ENCODE measurements at places on chromosomes 7 and 10.

- no peak for DNase-seq
Observed at GRCh38 chr7:106840342-106840741, 24.7 kb upstream of the PIK3CG start.

- no peak for DNase-seq
Observed at GRCh38 chr7:48144291-48144768, 26.9 kb upstream of the ABCA13 start.

GRCh38 chr10:12709521-12709963, 292.0 kb downstream of the CCDC3 start:
- DNase-seq, result no peak

GRCh38 chr10:69421611-69422308, 5.0 kb upstream of the TACR2 start:
- no peak for DNase-seq

DNA sequence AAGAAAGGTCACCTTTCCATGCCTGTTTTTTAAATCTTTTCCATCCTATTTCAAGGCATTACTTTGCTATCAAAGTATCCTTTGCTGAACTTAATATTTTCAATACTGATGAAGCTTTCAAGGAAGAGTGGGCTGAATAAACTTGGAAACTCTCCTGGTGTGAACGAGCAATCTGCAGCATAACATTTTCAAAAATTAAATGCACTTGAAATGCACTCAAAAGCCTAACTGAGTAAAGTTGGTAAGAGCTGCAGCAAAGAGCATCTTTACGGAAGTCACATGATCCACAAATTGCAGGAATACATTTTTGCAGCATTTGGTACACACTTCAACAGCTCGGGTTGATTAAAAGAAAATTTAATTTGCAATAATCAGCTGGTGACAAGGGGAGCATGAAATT, 367.3 kb downstream of the PHTF2 start:
- DNase-seq, result no peak

DNA sequence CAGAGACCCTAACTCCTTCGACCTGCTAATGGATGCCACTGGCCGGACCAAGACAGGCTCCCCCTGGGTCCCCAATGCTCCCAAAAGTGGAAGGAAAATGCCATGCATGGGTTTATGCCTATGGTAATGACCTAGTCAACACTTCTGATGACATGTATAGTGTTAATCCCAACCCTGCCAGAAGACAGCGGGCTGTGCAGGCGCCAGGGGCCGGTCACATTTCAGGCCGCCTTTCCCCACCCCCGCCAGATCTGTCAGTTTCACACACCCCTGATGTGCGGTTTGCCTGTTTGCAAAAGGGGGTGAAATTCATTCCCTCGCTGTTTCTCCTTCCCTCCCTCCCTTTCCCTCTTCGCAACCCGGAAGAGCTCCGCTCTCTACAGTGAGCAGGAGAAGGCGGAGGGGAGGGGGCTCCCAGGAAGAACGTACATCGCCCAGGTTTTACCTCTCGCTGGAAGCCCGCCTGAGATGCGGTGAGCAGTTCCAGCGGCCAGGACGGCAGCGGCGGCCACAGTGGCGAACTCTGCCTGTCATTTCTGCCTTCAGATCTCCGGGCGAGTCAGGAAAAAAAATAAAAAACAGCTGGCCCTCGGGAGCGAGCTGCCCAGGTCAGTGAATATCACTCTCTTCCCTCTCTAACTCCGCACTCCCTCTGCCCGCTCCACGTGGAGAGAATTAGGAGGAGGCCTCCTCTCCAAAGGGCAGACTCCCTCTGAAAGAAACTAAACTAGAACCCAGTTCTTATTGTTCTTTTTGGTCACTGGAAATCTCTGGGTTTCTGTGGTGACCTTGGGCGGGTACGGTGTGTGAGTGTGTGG, 9.4 kb upstream of the GATA3 start:
- DNase-seq, result no peak

DNA sequence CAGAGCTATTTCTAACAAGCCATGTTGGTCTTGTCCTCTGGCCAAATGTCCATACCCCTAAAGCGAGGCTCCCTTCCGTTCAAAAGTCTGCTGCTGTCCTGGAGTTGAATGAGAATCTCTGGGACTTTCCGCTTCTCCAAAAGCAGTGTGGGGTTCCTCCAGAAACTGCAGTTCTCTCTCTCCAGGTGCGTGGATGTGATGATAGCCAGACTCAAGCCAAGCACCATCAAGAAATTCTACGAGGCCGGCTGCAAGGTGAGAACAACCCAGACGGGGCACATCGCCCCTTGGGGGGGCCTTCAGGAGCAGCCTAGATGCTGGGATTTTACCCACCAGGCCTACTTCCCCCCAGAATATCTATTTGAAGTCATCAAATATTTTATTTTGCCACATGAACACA, 26.5 kb downstream of the BTBD16 start:
- DNase-seq, result no peak

DNA sequence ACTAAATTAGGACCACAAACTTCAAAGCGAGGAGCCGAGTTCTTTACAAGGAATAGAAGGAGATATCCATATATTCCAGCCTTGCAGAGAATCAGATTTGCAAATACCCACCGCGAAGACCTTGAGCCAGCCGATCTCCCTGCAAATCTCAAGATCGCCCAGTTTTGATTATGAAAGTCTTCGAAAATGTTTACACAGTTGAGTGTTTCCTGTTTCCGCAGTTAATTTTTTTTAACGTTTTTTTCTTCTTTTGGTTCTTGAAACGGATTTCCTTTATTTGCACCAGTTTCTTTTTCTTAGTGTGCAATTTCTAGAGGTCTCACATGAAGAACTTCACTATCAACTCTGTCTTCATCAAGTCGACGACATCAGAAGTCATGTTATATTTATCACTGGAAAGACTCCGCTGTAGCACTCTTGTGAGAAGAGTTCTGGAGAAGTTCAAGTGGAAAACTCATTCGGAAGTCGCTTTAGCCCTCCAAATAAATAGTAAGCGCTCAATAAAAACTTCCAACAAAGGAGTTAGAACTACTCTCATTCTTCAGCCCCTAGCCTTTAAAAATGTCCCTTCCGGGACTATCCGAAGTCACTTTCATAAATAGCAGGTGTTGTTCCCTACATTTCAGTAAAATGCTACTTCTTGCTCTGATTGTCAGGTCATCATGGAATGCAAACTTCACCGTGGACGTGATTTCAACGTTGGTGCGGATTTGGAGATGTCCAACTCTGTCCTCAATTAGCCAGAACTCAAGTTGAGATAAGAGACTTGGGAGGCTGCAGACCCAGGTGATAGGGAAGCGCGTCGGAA, 11.9 kb upstream of the SPAG6 start:
- DNase-seq, result no peak

- no peak for DNase-seq
Observed at GRCh38 chr10:88664142-88664541, at the start of gene LIPF. Gene LIPF (plus strand): TSS chr10:88664442. CDS start chr10:88667298, 2,856 bp downstream.

- no peak for DNase-seq
Observed at GRCh38 chr10:125217990-125218675, 57.8 kb upstream of the CTBP2 start.

DNA sequence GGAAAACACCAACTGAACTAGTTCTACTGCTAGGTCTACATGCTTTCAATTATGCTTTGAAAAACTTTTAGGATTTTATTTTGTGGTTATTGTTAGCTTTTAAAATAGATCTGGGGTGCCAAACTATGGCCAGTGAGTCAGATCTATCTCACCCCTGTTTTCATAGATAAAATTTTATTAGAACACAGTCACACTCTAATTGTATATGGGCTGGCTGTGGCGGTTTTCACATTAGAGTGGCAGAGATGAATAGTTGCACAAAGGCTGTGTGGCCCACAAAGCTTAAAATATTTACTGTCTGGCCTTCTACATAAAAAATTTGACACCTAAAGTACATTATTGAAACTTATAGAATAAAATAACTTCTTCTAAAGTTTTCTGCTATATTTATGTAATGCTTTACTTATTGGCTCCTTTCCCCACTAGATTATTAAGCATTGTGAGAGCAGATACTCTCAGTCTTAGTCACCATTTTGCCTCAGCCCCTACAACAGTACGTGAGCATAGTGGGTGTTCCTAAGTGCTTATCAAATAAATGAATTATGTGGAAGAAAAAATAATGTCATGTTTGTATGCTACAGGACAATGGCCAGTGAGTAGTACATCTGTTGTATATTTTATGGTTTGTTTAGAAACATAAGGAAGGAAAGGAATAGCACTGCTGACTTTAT, 5.4 kb upstream of the SUV39H2 start:
- DNase-seq, result no peak

GRCh38 chr7:33448035-33448434, 318.7 kb downstream of the BBS9 start:
- DNase-seq, result no peak

DNA sequence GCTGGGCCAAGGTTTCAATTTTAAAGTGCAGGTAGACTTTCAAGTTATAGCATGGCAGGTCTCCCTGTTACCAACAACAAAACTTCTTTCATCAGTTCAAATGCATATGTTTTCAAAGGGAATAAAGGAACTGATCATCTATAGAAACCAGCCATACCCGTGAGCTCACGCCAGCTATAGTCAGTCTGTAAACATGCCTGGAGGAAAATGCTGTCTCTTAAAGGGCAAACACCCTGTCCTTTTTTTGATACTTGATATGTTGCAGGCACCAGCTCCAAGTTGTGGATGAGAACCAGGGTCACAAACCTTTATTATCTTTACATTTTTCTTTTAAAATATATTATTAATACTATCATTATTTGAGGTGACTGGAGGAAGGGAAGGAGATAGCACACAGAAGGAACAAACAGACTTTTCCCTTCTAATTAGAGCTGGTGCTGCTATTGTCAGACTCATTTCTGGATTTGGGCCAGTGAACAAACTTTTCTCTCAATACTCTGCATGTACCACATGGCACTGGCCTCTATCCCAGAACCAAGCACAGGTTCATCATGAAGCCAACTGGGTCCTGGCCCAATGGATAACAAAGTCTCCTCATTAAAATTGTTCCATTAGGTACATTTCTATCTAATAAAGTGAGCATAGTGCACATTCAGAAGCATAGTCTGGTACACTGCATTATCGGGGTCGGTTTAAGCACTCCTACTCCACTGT, 1102.4 kb downstream of the SORCS3 start:
- no peak for DNase-seq

- DNase-seq, result no peak
Observed at GRCh38 chr7:69708857-69709256, 110.6 kb downstream of the AUTS2 start.

Data from natural killer cell treated with Interleukin-12 subunit alpha and Interleukin-12 subunit beta and Interleukin-15 and Interleukin-18, amount 100 ng/mL, for 72 hours (primary cell).